Stimulated activated CD8-positive, alpha-beta memory T cell treated with anti-CD3 and anti-CD28 coated beads, Interleukin-4, amount 100 ng/mL, for 48 hours (primary cell): ENCODE measurements at places on chromosomes 2 and 18.
A peak's percentile ranks its signal among the peaks of the same experiment; 100 is the strongest.

GRCh38 chr18:74463254-74463653 is 6.1 kb upstream of the DIPK1C start:
- DNase-seq, result no peak

GRCh38 chr2:142874293-142874814 is 3.1 kb upstream of the KYNU start:
- DNase-seq, result no peak

DNA sequence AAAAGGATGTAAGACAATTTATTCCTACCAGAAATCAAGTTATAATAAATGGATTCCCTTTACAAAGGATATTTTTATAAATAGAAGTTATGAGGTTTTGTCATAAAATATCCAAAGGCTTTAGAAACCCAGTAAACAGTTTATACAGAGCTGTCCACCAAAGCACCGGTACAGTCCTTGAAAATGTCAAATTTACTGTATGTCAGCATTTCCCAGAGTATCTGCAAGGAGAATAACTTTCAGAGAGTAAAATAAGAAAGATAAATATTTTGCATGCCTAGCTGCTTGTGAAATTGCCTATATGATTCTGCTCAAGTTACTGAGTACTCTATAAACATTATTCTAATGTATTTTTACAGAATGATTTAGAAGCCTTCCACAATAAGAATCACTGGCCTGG is 923.3 kb upstream of the DDX18 start:
- no peak for DNase-seq

DNA sequence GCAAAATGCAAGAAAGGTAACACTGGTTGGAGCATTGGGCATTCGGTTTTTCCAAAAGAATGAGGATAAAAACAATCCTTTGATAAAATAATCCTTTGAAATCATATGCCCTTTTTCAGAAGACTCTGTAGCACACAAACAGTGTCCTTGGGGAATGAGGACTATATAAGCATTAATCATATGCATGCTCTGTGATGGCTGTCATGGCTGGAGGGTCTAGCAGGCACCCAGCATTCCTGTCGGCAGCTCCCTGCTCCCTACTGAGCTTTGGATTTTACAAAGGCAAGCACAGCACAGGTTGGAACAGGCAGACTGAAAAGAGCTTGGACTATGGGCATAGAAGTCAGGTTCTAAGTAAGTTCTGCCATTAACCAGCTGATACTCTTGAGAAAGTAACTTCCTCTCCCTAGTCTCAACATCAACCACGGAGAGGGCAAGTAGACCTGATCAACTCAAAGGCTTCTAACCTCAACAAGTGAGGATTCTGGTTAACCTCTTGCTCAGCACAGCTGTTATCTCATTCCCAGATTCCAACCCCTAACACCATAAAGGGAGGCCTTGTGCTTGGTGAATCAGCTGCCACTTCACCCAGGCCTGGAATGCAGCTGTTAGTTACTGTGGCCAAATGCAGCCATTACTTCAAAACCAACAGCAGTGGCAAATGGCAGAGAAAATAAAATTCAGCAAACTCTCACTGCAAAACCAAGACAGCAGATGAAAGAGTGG is 29.5 kb downstream of the GALNT14 start:
- DNase-seq, result no peak

DNA sequence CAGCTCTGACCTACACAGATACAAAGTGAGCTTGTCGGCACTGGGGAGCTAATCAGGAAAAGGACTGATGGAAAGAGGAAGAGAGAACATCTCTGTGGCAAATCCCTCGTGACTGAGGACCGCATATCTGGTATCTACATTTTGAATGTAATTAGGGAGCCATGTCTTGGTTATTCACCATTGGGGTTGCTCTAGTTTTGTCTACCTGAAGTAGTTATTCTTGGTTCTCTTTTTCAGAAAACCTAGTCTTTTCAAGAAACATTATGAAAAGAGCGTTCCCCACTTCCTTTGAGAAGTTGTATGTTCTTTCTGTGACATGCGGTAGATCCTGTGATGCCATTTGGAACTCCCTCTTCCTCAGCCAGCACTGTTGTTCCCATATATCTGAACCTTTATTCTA is 104.4 kb downstream of the DOCK10 start:
- DNase-seq, result no peak

DNA sequence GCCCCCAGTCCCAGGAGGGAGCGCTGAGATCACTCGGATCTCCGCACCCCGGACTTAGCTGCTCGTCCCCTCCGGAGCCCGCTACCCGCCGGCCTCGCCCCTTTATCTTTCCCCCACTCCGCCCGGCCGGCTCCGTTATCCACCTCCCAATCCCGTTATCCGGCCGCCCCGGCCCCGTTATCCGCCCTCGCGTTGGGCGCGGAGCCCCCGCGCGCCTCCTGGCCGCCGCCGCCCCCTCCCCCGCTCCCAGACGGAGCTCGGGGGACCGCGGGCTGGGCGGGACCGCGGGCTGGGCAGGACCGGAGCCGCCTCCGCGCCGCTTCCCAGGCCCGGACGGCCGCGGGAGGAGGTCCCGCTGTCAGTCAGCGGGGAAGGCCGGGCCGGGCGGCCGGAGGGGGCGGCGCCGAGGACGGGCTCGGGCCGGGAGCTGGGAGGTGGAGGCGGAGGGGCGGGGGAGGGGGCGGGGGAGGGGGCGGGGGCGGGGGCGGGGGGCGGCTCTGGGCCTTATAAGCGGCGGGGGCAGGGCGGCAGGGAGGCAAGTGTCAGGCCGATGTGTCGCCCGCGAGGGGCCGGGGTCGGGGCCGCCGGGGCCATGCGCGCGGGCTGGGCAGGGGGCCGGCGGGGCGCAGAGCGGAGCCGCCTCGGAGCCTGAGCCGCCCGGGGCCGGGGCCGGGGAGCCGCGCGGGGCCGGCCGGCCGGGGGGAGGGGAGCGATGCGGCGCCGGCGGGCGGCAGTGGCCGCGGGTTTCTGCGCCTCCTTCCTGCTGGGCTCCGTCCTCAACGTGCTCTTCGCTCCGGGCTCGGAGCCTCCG is at the start of gene PKDCC:
Gene PKDCC (plus strand): TSS at position 534 of the 811 bp plus-strand sequence. CDS start 179 bp downstream, at position 713.
- DNase-seq, result peak; percentile 28

DNA sequence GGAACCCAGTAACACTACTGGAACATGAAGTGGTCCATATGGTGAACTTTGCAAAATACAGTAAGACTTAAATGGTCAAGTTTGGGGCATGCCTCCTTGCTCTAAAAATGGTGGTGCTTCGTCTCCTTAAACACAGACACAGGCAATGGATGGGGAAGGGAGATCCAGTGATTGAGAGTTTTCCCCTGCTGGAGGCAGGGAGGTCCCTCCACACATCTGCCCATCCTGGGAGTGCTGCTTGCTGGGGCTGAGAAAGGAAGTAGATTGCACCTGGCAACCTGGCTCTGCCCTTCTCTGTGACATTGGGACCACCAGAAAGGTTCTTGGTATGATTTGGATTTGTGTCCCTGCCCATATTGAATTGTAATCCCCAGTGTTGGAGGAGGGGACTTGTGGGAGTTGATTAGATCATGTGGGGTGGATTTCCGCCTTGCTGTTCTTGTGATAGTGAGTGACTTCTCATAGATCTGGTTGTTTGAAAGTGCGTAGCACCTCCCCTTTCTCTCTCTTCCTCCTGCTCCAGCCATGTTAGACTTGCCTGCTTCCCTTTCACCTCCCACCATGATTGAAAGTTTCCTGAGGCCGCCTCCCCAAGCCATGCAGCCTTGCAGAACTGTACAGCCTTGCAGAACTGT is 35.4 kb upstream of the SKOR2 start:
- no peak for DNase-seq

- DNase-seq, result no peak
Observed at GRCh38 chr2:229879191-229879950, 42.4 kb downstream of the TRIP12 start.

GRCh38 chr2:220157312-220157711 is 529.9 kb downstream of the SLC4A3 start:
- DNase-seq, result no peak

GRCh38 chr2:10007921-10008808 is 35.2 kb upstream of the KLF11 start:
- no peak for DNase-seq

GRCh38 chr2:63856303-63856603 is 14.6 kb downstream of the UGP2 start:
- DNase-seq, result no peak

GRCh38 chr2:241465543-241465942 is 42.8 kb downstream of the STK25 start:
- DNase-seq, result no peak

GRCh38 chr2:152630466-152630865 is 86.8 kb downstream of the PRPF40A start:
- DNase-seq, result no peak

DNA sequence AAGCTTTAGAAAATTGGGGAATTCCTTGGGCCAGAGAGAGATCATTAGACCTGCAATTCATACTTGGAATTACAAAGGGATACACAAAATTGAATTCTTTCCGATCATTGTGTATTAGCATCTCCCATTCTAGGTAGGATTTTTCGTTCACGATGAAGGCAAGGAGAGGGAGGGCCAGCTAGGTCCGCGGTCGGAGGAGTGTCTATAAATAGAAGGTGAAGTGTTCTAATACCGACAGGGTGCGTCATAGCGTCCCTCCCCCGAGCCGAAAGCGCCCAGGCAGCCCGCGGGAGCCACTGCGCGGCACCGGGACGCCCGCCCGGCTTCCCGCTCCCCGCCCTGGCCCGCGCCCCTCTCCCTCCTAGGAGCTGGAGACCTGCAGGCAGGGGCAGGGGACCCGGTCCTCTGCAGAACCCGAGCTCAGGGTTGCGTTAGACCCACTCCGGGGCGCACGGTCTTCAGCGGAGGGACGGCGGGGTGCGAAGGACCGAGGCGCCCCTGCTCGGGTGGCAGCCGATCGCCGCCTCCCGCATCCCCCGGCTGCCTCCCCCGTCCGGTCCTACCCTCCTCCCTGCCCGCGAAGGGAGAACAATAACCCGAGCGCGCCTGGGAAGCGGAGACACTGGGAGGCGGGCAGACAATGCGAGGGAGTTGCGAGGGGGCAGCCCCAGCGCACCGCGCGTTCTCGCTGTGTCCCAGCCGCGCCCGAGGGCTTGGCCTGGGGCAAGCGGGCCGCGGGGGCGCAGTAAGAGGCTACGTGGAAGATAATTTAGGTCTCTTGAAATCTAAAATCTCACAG is 114.2 kb upstream of the SERTAD2 start:
- peak; percentile 80 for DNase-seq

- no peak for DNase-seq
Observed at GRCh38 chr18:7740821-7741220, 173.7 kb downstream of the PTPRM start.

DNA sequence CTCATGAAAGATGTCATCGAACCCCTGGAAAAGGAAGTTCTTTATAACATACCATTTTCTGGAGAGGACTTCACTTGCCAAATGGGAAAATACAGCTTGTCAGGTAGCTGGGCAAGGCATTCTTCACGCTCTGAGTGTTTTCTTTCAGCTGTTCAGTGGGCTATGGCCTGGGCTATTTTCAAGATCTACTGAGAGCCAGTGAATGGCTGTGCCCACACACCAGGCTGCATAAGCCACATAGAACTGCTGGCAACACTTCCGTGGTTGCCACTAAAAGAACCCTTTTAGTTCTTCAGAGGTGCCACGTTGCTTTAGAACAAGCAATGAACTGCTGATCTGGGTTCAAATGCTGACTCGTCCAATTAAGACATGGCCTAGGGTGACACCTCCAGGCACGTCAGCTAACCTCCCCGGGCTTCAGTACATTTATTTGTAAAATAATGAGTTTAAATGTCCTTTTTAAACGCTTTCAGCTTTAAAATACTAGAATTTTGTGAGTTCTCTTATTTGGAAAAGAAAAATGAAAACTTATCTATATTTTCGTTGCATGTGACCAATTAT is 36.6 kb upstream of the GORASP2 start:
- no peak for DNase-seq

GRCh38 chr2:8234253-8234652 is 447.6 kb upstream of the ID2 start:
- no peak for DNase-seq

GRCh38 chr18:2444201-2444875 is 127.0 kb downstream of the METTL4 start:
- DNase-seq, result no peak

GRCh38 chr2:17227856-17228255 is 290.4 kb downstream of the RAD51AP2 start:
- no peak for DNase-seq

DNA sequence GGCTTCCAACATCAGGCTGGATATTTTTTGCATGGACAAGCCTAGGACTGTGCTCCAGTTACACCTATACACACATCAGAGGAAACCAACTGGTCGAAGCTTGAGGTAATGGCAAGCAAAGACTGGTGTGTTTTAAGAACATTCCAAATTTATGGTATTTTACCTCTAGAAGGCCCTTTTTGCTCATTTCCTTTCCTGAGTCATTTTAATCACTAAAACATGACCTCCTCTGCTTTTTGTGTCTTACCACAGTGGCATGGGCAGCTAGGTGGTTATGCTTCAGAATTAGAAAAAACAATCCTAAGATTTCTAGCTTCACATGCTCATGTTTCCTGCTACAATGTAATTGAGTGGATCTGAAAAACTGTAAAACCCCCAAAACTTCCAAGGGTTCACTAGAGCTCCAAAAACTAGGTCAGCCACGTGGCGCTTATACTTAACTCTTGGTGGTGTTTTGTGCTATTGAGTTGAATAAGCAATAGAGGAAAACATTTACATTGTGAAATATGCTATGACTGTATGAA is 30.6 kb upstream of the CHRNA1 start:
- no peak for DNase-seq

GRCh38 chr2:104384961-104385360 is 469.0 kb upstream of the POU3F3 start:
- DNase-seq, result no peak

DNA sequence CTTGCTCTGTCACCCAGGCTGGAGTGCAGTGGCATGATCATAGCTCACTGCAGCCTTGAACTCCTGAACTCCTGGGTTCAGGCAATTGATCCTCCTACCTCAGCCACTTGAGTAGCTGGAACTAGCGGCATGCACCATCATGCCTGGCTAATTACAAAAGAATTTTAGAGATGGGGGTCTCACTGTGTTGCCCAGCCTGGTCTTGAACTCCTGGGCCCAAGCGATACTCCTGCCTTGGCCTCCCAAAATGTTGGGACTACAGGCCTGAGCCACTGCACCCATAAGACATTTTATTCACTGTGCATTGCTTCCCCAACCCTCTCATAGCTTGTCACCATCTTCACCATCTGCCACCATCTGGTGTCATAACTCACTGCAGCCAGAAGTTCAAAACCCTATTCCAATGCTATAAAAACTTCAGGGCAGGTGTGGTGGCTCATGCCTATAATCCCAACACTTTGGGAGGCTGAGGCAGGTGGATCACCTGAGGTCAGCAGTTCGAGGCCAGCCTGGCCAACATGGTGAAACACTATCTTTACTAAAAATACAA is 78.7 kb downstream of the NCAPH start:
- DNase-seq, result no peak

- DNase-seq, result no peak
Observed at GRCh38 chr2:205199165-205199850, 483.0 kb upstream of the NRP2 start.

DNA sequence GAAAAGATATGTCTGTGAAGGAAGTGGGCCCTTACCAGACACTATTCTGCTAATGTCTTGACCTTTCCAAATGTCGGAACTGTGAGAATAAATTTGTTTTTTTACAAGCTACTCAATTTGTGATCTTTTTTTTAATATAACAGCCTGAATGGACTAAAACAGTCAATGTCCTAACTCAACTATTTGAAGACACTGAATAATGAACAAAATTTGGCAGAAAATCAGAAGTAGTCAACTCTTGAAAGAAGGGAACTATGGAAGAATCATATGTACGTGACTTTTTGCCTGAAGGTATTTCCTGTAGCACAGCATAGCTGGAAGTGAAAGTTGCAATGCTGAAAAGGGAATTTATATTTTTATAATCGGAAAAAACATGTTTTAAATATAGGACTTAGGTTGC is 351.8 kb upstream of the TFPI start:
- DNase-seq, result no peak
